ENCODE measurements at places on chromosomes 16 and 17.

GRCh38 chr17:43770957-43771356, 7.8 kb downstream of the DUSP3 start:
- no peak for DNase-seq

DNA sequence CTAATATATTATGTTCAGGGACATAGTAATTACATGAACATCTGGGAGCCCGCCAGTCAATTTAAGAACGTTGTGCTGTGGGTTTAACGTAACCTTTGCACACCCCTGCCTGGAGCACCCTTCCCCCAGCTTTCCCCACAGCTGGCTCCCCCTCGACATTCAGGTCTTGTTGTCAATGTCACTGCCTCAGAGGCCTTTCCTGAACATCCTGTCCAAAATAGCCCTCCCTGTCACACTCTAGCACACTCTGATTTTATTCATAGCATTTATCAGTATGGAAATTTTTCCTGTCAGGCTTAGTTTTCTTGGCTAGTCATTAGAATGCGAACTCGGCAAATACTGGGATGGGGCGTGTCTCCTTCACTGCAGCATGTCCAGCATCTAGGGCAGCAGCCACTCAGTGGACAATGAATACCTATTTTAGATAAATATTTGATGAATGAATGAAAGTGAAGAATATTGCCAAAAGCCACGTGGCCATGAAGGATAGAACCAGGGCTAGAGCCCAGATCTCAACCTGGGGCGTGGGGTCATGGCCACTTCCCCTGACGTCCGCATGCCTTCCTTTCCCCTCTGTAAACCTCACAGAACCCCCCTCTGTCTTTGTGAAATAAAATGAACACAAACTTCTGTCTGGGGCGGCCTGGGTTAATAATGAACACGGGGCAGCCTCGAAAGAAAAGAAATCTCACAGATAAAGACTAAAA, 10.5 kb downstream of the PIK3R6 start:
- no peak for DNase-seq

DNA sequence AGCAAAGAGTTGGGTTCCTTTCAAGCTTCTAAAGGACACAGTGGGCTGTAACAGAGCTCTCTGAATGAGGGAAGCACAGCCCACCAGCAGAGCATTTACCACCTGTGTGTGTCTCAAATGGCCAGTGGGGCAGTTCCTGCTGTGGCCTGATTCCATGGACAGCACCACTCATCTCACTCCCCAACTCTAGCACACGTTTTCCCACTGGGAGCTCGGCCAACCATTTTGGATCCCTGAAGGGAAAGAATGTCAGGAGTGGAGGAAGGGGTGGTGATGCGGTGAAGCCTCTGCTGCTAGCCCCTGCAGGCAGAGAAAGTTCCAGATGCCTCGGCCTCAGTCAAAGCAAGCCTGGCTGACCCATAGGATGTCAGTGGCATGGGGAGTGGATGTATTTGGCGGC, 86.6 kb downstream of the PLXDC1 start:
- no peak for DNase-seq

GRCh38 chr17:47244697-47245096, 8.9 kb upstream of the ITGB3 start:
- no peak for DNase-seq

DNA sequence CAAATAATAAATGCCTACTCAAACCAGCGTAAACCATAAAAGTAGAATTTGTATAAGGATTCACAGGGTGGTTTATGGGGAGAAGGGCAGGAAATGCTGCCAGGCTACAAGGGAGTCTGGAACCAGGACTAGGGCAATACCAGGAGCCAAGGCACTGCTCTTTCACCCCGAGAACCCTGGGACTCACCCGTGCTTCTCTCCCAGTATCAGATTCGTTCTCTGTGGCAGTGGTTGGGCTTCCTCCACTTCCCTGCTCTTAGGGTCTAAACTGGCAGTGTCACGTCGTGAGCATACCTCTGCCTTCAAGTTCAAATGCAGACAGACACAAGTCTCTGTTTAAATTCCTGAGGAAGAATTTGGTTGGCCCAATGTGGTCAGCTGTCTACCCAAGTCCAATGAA, 49.3 kb downstream of the PRKCA start:
- DNase-seq = no peak

GRCh38 chr16:48003206-48003907, 152.4 kb downstream of the ABCC12 start:
- no peak for DNase-seq

- DNase-seq = no peak
Measured at GRCh38 chr16:51994597-51994996, 552.3 kb downstream of the TOX3 start.

GRCh38 chr16:7921345-7921744, 588.7 kb downstream of the RBFOX1 start:
- no peak for DNase-seq

Measured in T-helper 17 cell (primary cell).